ENCODE measurements at places on chromosomes 7 and 10. TPM values are rescaled to one million over a fixed set of nuclear protein-coding genes. Genes with fewer than 3 reads are reported as not detected.
A peak's percentile ranks its signal among the peaks of the same experiment; 100 is the strongest.

The RBP3 gene
- 0.09 TPM for polyA plus RNA-seq

DNA sequence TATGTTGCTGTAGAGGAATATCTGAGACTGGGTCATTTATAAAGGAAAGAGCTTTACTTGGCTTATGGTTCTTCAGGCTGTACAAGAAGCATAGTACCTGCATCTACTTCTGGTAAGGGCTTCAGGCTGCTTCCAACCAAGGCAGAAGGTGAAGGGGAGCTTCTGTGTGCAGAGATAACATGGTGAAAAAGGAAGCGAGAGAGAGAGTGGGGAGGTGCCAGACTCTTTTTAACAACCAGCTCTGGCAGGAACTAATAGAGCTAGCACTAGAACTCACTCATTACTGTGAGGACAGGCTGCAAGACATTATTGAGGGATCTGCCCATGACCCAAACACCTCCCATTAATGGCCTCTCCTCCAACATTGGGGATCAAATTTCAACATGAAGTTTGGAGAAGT is 94.5 kb downstream of the KIF20B start:
- DNase-seq: no peak

- no peak for DNase-seq
Measured at GRCh38 chr7:143199040-143199439, 15.8 kb downstream of the TAS2R39 start.

The TRIM56 gene
- polyA plus RNA-seq: 23.2 TPM

The LIPJ gene
- 0.23 TPM for polyA plus RNA-seq

GRCh38 chr10:18197706-18198105 is 57.5 kb downstream of the CACNB2 start:
- no peak for DNase-seq

- DNase-seq: no peak
Measured at GRCh38 chr7:80589631-80590030, 48.8 kb upstream of the CD36 start.

GRCh38 chr10:102758240-102758932 is 14.6 kb downstream of the WBP1L start:
- DNase-seq: peak; percentile 67

- DNase-seq: no peak
Measured at GRCh38 chr7:55099821-55100543, 81.2 kb downstream of the EGFR start.

The SPRN gene
- polyA plus RNA-seq: 6.1 TPM

The ZNF107 gene
- 7.7 TPM for polyA plus RNA-seq

All from renal pelvis (tissue), 12 donors.